Psoas muscle (tissue), 8 donors: ENCODE measurements at places on chromosomes 7 and 10.

GRCh38 chr10:133405844-133406527, 12.0 kb downstream of the MTG1 start:
- H3K27me3 ChIP-seq = no peaks in the 10 kb centered on the region
- DNase-seq = no peak
- H3K4me3 ChIP-seq = no peak overlapping the region
- no peaks in the 10 kb centered on the region for H3K4me1 ChIP-seq
- no peak overlapping the region for H3K27ac ChIP-seq
- H3K36me3 ChIP-seq = peaks cover 11% of the 10 kb centered on the region

GRCh38 chr10:15325243-15325943, 45.7 kb downstream of the FAM171A1 start:
- no peaks in the 10 kb centered on the region for H3K27me3 ChIP-seq
- H3K36me3 ChIP-seq = no peaks in the 10 kb centered on the region
- no peak overlapping the region for H3K27ac ChIP-seq
- no peak for DNase-seq
- no peaks in the 10 kb centered on the region for H3K4me1 ChIP-seq

GRCh38 chr7:142887282-142888015, 1.9 kb upstream of the TRPV6 start:
- H3K27ac ChIP-seq = no peak overlapping the region
- H3K36me3 ChIP-seq = no peaks in the 10 kb centered on the region
- no peaks in the 10 kb centered on the region for H3K4me1 ChIP-seq
- peaks cover 8% of the 10 kb centered on the region for H3K27me3 ChIP-seq
- no peak for DNase-seq
- H3K4me3 ChIP-seq = no peak overlapping the region

GRCh38 chr7:144027974-144028373, 20.8 kb upstream of the OR2A5 start:
- no peaks in the 10 kb centered on the region for H3K36me3 ChIP-seq
- no peak overlapping the region for H3K27ac ChIP-seq

DNA sequence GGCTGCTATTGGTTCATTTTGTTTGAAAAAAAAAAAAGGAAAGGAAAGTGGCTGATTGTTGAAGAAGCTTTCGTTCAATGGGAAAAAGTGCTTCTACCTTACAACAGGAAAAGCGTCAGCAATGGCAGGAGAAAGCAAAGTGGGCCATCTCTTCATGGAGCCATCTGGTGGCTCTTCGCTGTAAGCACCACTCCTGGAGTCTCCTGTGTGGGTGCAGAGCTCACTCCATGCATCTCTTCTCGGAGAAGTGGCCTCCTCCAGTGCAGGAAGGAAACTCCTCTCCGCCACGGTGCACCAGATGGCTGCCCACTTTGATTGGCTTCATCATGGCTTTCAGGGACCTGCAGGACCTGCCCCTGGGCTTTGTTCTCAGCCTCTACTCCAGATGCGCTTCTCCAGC, 250.9 kb downstream of the PTEN start:
- H3K36me3 ChIP-seq = no peaks in the 10 kb centered on the region
- H3K27me3 ChIP-seq = no peaks in the 10 kb centered on the region
- peaks cover 4% of the 10 kb centered on the region for H3K4me1 ChIP-seq
- H3K4me3 ChIP-seq = no peak overlapping the region

DNA sequence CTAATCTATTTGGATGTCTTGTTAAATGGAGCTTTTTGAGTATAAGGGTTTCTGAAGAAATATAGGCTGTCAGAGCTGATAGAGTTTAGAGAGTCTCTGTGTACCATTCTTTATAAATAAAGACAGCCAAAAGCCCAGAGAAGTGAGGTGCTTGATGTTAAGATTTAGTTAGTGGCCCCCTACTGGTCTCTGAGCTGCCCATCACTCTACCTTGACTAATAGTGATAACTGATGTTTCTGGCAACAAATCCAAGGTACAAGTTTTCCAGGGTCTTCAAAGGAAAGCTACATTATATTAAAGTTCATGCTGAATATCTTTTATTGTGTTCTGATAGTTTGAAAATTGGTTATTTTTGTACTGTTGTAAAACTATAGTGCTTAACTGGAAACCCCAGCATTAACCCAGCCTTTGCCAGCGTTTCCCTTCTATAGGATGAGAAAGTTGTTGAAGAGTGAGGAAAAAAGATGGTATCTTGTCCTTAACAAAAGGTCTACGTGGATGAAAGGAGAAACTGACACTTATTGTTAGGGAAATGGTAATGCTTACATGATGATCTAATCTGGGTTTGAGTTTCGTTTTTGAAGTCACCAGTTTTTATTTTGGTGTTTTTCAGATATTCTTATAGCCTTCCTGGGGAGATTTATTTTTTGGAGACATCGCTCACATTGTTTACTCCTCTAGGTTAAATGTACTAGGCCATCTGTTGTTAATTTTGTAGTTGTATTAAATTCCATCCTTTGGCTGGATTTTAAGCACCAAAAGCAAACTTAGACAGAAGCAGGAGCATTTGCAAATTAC, 79.0 kb downstream of the AUTS2 start:
- DNase-seq = no peak
- peaks cover 28% of the 10 kb centered on the region for H3K4me1 ChIP-seq
- peak overlapping the region; percentile 31 for H3K27ac ChIP-seq
- H3K36me3 ChIP-seq = no peaks in the 10 kb centered on the region
- no peak overlapping the region for H3K4me3 ChIP-seq
- no peaks in the 10 kb centered on the region for H3K27me3 ChIP-seq

- no peak overlapping the region for H3K4me3 ChIP-seq
- peaks cover 32% of the 10 kb centered on the region for H3K4me1 ChIP-seq
- DNase-seq = no peak
- H3K27ac ChIP-seq = no peak overlapping the region
Measured at GRCh38 chr7:2104716-2105115, 128.0 kb downstream of the MAD1L1 start.

- DNase-seq = peak; percentile 43
- peak overlapping the region; percentile 37 for H3K27ac ChIP-seq
- no peaks in the 10 kb centered on the region for H3K27me3 ChIP-seq
- no peaks in the 10 kb centered on the region for H3K36me3 ChIP-seq
Measured at GRCh38 chr10:3538656-3539531, 246.1 kb downstream of the KLF6 start.

DNA sequence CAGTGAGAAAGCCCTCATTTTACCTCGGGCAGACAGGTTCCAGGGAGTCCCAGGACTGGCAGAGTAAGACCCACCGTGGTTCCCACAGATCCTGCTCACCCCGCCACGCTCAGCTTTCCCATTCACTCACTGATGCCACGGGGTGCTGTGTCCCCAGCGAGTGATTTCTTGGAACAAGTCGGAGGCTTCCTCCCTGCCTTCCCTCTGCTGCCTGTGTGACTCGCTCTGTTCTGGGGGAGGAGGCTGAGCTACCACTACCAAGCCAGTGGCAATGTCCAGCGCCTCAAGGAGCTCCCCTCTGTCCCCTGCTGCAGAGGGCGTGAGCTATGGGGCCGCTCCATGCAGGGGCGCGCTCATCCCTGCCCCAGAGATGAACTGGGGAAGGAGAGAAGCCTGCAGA, 12.6 kb downstream of the IL15RA start:
- no peak overlapping the region for H3K4me3 ChIP-seq
- H3K27ac ChIP-seq = no peak overlapping the region
- no peaks in the 10 kb centered on the region for H3K4me1 ChIP-seq
- no peaks in the 10 kb centered on the region for H3K27me3 ChIP-seq

DNA sequence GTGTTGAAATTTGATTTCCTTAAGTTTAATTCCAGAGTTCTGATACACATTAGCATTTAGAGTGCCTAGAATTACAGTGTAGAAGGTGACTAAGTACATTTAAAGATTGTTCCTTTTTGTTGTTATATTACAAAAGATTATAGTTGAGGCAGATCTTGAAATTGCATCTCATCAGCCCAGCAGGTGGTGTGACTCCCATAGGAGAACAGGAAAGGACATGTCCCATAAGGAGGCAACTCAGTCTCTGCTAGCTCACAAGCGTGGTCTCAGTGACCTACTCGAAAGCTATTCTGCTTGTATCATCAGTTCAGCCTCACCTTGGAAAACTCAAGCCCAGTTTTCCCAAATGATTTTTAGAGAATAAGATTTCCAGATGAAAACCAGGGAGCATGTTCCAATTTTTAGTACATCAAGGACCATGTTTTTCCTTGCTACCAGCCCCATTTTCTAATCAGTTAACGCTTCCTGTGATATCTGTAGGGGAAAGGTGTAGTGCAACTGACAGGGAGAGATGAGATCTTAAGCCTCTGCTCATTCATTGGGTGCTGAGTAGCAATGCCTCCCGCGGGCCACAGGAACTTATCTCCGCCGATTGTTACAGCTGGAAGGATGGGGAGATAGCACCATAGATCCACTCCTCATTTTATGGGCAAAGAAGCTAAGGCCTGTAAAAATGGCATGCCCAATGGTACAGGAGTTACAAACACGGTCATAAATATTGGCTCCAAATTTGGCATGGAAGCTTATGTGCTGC, 1.1 kb upstream of the GNAI1 start:
- no peaks in the 10 kb centered on the region for H3K27me3 ChIP-seq
- H3K4me1 ChIP-seq = peaks cover 11% of the 10 kb centered on the region
- H3K27ac ChIP-seq = peak overlapping the region; percentile 83
- H3K36me3 ChIP-seq = no peaks in the 10 kb centered on the region
- peak overlapping the region; percentile 95 for H3K4me3 ChIP-seq
- no peak for DNase-seq

DNA sequence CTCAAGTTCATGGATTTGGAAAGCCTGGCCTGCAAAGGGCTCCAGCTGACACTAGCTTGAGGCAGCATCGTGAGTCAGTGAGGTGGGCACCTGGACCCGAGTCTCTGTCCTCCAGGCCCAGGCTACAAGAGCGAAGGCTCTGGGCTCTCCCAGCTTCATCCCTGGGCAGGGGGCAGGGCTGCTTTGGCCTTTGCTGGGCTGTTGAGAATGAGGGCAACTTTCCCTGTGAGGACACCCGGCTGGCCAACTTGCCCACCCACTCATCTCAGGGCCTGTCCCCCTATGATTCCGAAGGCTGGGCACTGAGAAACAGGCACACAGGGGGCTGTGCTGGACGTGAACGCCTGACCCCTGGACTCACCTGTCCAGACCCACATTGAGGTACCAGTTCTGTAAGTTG, 24.4 kb downstream of the LDB3 start:
- peaks cover 88% of the 10 kb centered on the region for H3K36me3 ChIP-seq
- H3K27me3 ChIP-seq = no peaks in the 10 kb centered on the region

GRCh38 chr10:61904733-61905725, 3.5 kb downstream of the ARID5B start:
- peak overlapping the region; percentile 98 for H3K4me3 ChIP-seq
- H3K4me1 ChIP-seq = peaks cover 9% of the 10 kb centered on the region
- no peak for DNase-seq
- H3K27me3 ChIP-seq = no peaks in the 10 kb centered on the region

GRCh38 chr7:105245398-105246114, 143.2 kb downstream of the SRPK2 start:
- H3K27me3 ChIP-seq = no peaks in the 10 kb centered on the region
- no peaks in the 10 kb centered on the region for H3K36me3 ChIP-seq
- no peak for DNase-seq
- no peak overlapping the region for H3K4me3 ChIP-seq

GRCh38 chr10:15112657-15113056, 15.5 kb downstream of the RPP38 start:
- H3K27me3 ChIP-seq = no peaks in the 10 kb centered on the region
- H3K36me3 ChIP-seq = no peaks in the 10 kb centered on the region
- no peak for DNase-seq
- no peak overlapping the region for H3K4me3 ChIP-seq
- H3K27ac ChIP-seq = no peak overlapping the region

DNA sequence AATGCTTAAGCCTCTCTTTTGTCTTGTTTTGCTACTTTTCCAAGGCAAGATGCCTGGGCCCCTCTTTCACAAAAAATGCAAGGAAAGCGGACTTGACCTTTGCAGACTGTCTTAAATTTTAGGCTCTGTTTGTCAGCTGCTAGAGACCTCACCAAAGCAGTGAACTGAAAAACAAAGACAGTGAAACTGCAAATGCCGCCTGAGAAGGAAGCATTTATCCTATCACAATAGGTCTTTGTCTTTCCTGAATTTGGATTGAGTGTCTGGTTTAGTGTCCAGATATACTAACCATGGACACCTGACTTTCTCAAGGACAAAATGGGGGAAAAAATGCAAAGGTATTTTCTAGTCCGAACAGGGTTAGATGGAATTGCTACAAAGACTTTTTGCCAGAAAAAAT, 256.9 kb downstream of the INHBA start:
- no peaks in the 10 kb centered on the region for H3K27me3 ChIP-seq
- H3K36me3 ChIP-seq = no peaks in the 10 kb centered on the region
- no peak overlapping the region for H3K27ac ChIP-seq

- peaks cover 17% of the 10 kb centered on the region for H3K4me1 ChIP-seq
- H3K4me3 ChIP-seq = peak overlapping the region; percentile 37
- no peaks in the 10 kb centered on the region for H3K36me3 ChIP-seq
- DNase-seq = no peak
- no peaks in the 10 kb centered on the region for H3K27me3 ChIP-seq
Measured at GRCh38 chr10:5071411-5072198, 22.6 kb upstream of the AKR1C3 start.
